NCI-H2081 (cell line): ENCODE measurements at places on chromosomes 12 and 14.

- no peak for DNase-seq
These were observed 9.2 kb upstream of the HIP1R start for GRCh38 chr12:122825773-122826724.

DNA sequence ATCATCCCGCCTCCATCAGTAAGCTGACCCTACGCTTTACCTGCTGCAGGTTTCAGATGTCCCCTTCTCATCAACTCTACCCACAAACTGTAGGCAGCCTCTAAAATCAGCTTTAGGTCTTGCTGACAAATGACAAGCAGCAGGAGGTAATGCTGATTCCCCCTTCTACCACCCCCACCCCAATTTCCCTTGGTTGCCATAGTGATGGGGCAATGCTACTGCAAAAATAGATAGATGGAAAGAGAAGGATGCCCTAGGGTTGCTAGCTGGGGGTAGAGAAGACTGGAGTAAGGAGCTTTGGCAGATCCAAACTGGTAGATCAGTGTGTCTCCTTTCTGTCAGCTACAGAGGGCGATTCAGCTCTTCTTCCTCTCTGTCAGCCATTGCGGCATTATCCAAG, 19.8 kb upstream of the PDE1B start:
- DNase-seq: no peak

- no peak for DNase-seq
These were observed 433.9 kb downstream of the EGLN3 start for GRCh38 chr14:33516898-33517436.

GRCh38 chr14:31300296-31300695, 92.7 kb upstream of the HECTD1 start:
- no peak for DNase-seq

DNA sequence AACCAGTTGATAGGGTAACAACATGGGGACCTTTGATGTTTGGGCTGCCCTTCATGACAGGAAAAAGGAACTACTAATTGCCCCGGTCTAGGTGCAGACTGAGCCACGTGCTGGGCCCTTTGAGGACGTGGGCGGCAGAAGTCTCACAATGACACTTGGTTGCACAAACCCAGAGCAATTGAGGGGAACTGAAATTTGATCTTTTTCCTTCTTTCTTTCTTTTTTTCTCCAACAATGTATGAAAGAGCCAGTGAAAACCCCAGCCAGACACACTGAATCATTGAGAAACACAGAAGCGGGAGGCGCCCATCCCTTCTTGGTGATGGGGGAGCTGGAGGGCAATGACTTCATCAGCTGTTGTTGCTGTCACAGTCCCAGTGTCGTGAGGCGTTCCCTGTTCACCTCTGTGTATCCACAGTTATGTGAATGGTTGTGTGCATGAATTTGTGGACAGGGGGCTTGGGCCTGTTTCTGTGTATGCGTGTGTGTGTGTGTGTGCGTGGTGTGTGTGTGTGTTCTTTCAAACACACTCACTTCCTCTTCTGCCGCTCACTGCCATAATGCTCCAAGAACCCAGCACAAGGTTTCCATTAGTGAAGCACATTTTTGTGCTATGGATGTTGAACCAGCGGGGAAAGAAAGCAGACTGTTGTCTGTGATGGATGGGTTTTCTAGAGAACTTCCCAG, 137.5 kb upstream of the CCND2 start:
- no peak for DNase-seq

GRCh38 chr14:98494582-98494981, 777.4 kb downstream of the BCL11B start:
- DNase-seq: no peak
